ENCODE measurements at places on chromosomes 11 and 22.

DNA sequence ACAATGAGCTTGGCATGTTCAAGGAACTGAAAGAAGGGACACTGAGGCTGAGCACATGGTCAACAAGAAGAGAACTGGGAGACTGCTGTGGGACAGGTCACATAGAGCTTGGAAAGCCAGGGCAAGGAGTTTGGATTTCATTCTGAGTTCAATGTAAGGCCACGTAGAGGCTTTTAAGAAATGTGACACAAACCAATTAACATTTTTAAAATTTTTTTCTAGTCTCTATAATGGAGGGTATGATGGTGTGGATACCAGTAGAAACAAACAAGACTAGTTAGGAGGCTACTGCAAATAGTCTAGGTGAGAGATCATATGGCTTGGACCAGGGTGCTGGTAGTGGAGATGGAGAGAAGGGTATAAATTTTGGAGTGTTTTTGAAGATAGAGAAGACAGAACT, 56.7 kb downstream of the RAB30 start:
- no peak for DNase-seq

- DNase-seq = peak; percentile 99
Measured at GRCh38 chr11:65487467-65488272, 11.2 kb upstream of the MALAT1 start.

- no peak for DNase-seq
Measured at GRCh38 chr11:12540913-12541582, 133.2 kb upstream of the TEAD1 start.

DNA sequence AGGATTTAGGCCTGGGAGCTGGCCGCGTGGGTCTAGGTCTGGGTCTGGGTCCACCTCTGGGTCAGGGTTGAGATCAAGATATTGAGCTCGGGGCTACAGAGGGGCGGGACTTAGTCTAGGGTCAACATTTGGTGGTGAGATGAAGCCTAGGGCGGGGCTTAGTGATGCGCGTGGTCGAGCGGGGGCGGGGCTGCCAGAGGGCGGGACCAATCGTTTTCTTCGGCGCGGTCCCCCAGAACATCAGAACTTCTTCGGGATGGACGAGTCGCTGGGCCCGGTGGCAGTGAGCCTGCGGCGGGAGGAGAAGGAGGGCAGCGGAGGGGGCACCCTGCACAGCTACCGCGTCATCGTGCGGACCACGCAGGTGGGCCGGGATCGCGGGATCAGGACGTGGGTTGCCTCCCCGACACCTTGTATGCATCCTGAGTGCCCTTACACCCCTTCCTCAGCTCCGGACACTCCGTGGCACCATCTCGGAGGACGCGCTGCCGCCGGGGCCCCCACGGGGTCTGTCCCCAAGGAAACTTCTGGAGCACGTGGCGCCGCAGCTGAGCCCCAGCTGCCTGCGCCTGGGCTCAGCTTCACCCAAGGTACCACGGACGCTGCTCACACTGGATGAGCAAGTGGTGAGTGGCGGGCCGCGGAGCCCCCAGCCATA, 4.2 kb downstream of the SIPA1 start:
- no peak for DNase-seq

- DNase-seq = no peak
Measured at GRCh38 chr22:42282252-42282942, 11.9 kb upstream of the TCF20 start.

- no peak for DNase-seq
Measured at GRCh38 chr22:35215993-35216392, 41.3 kb upstream of the HMGXB4 start.

DNA sequence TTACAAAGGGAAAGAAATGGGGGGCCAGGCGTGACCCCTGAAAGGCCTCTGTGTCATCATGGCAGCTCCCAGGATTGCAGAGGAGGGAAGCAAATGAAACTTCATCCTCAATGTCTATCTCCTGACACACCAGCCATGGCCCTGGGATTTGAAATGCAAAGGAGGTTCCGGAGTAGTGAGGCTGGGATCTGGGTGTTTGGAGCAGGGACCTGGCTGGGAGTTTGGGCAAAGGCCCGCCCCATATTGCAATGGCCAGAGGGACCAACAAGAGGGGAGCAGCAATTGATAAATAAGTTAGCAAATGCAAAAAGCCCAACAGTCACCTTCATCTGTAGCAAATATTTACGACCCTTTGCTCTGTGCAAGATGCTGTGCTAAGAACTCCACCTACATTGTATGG, 77.7 kb upstream of the CCND1 start:
- no peak for DNase-seq

- no peak for DNase-seq
Measured at GRCh38 chr22:36469094-36469710, 12.2 kb downstream of the TXN2 start.

DNA sequence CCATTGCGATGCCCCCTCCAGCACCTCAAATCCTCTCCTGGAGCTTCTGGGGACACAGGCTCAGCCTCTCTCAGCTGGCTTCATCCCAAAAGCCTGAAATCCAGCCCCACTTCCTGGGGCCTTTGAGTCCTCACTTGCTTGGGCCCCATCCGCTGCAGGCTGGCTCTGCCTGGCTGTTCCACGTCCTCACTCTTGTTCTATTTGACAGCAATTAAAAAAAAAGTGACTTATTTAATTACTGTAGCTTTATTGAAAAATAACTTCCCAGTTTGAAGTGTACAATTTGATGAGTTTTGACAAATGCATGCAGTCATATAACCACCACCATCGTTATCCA, 27.2 kb downstream of the PARVG start:
- DNase-seq = no peak

GRCh38 chr11:77407613-77408012, 66.3 kb downstream of the PAK1 start:
- no peak for DNase-seq

DNA sequence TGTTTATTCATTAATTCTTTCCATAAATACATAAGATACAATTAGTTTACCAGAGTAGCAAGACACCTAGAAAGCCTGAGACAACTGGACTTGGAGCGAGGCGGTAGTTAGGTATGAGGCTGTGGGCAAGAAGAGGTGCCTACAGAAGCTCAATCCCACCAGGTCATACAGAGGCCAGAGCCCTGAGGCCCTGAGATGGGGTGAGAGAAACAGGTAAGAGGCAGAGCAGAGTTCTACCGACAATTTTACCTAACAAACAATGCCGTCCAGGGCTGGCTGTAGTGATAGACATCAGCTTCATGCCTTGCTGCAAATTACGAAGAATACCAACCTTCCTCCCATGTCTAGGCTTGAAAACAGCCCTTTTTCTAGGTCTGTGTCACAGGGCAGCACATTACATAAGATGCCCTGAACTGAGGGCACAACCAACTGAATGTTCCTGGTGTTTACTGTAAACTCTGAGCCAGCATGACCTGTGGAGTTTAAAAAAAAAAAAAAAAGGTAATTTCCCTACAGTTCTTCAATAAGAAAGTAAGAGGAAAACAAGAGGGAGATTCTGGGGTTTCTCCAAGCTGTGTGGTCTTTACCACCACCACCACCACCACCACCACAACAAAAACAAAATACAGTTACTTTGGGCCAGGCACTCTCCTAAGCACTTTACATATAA, 105.8 kb downstream of the GAB2 start:
- no peak for DNase-seq

DNA sequence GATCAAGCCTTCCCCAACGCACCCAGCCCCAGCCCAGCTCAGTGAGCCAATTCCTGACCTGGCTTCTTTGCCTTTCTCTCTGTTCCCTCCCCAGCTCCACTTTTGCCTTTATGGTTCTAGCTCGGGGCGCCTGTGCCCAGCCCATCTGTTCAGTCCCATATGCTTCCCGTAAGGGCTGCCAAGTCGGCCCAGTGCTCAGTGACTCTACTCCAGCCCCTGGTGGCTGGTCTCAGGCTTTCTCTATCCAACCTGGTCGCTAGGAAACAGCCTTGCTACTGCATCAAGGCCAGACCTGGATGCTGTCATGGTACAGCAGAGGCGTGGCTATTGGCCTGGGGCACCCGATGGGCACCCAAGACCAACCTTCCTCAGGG, 178.0 kb downstream of the DSCAML1 start:
- DNase-seq = no peak

GRCh38 chr22:20523086-20523983, 15.9 kb downstream of the MED15 start:
- DNase-seq = no peak

DNA sequence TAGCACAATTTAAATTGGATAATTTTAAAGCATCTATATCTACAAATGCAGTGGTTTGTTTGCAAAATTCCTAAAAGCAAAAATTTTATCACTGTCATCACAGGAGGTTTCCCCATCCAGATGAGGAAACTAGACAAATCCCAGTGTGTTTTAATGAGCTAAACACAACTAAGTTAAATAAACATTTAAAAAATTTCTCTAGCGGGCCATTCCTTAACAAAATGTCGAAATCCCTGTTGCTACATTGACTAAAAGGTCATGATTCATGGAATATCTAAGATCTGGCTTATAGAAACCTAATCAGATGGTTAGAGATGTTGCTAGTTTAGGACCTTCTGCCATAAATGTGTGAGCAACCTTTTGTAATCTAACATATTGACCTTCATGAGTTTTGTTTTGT, 107.3 kb upstream of the BDNF start:
- DNase-seq = no peak

DNA sequence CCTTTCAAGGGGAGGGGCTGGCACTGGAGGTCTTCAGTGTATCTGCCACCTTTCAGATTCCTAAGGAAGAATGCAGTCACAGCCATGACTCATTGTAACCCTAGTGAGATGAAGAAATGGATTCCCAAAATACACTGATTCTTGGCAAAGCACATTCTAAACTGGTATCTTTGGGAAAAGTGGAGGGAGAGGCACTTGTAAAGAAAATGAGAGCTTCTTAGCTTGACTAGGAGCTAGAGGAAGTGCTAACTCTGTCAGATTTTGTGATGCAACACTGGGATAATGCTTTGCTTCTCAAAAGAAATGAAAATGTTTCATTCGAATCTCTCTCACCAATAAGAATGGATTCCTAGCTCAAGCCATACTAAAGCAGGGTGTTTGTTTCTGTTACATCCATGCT, 14.3 kb downstream of the NRIP3 start:
- no peak for DNase-seq

DNA sequence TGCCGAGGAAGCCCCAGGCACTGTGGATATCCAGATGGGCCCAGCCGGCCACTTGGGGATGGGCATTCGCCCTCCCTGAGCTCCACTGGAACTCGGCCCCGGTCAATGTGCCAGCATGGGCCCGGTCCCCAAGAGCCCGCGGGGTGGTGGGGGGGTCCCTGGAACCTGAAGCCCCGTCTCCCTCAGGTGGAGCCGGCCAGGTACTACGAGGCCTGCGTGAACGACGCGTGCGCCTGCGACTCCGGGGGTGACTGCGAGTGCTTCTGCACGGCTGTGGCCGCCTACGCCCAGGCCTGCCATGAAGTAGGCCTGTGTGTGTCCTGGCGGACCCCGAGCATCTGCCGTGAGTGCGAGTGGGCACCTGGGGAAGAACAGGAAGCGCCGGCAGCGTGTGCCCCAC, 21.2 kb downstream of the MUC5AC start:
- DNase-seq = no peak

- no peak for DNase-seq
Measured at GRCh38 chr11:21121991-21122390, 452.6 kb downstream of the NELL1 start.

DNA sequence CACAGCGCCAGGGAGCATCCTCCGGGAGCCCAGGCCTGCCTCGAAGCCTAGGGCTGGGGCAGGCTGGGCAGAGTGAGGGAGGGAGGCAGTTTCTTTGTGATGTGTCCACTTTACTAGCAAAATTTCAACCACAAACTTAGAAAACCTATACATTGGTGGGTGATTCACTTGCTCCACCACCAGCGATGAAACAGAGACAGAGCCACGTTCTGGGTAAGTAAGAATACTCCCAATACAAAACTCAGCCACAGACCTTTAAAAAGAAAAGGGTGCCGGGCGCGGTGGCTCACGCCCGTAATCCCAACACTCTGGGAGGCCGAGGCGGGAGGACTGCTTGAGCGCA, 22.3 kb downstream of the CDKN1C start:
- no peak for DNase-seq

DNA sequence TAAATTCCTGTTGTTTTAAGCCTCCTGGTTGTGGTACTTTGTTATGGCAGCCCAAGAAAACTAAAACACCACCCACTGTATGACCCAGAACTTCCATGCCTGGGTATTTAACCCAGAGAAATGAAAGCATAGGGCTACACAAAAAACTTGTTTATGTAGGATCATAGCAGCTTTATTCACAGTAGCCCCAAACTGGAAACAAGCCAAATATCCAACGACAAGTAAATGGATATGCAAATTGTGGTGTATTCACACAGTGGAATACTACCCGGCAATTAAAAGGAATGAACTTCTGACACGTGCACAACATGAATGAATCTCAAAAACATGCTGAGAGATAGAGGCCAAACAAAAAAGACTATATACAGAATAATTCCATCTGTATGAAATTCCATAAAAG, 62.2 kb upstream of the NAV2 start:
- DNase-seq = no peak

DNA sequence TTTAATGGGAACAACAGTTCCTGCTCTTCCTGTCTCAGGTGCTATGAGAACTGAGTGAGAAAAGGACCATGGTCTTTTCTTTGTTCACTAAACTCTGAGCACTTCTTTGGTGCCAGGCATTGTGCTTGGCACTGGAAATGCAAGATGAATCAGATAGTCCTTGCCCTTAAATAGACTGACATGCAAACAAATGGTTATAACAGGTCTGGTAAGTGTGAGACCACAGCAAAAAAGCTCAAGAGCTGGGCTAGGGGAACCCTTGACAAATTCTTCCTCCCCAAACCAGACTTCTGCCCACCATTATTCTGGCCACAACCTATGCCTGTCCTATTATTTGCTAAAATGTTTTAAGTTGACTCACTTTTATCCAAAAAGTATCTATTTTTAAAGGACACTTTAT, 5.1 kb downstream of the SLC43A3 start:
- no peak for DNase-seq

DNA sequence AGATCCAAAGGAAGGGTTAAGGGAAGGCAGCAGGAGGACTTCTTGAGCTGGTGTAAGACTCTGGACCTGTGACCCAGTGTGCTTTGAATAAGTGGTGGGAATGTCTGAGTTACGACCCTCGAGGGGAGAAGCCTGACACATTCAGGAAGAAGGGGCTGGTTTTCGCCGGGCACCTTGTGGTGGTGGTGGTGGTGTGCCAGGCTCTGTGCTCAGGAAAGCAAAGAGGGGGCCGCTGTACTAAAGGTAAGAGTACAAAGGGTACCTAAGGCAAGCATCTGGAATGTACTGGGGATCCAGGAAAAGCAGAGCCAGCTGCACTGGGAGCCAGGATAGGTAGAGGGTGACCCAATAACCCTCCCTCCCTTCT, 6.3 kb downstream of the KLHL35 start:
- DNase-seq = no peak

DNA sequence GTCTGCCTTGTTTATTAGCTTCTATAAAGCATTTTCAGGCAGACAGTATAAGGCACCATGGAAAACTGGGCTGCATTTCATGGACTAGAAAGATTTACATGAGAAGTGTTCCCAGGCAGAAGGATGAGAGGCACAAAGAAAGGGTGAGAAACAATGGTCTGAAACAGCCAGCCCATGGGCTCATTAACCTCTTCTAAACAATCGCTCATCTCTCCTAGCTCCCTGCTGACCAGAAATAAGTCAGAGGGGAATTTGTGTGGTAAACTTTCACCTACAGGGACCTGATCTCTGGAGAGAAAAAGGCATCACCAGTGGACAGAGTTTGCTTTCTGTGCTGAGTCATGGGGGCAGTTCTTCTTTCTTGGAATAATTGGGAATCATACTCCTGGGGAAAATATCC, 51.8 kb upstream of the KIRREL3 start:
- no peak for DNase-seq

All from Caco-2 (cell line).